Fibroblast of upper back skin (primary cell): ENCODE measurements at places on chromosomes 3 and 15.

DNA sequence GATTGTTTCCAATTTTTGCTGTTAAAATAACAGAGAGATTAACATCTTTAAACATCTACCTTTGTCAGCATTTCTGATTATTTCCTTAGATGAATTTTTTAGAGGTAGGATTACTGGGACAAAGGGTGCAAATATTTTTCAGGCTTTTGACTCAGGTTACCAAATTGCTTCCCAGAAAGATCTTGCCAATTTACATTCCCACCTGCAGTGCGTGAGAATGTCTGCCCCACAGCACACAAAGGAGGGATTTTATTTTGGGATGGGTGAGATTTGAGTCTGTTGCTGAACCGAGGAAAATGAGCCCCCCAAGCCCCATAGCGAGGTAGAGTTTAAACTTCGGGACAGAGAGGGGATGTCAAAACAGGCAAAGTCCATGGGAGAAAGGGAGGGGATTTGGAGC lies 25.9 kb upstream of the RNU6-1 start:
- no peak for DNase-seq

GRCh38 chr3:174777813-174778212 lies 81.3 kb upstream of the NAALADL2 start:
- no peak for DNase-seq

DNA sequence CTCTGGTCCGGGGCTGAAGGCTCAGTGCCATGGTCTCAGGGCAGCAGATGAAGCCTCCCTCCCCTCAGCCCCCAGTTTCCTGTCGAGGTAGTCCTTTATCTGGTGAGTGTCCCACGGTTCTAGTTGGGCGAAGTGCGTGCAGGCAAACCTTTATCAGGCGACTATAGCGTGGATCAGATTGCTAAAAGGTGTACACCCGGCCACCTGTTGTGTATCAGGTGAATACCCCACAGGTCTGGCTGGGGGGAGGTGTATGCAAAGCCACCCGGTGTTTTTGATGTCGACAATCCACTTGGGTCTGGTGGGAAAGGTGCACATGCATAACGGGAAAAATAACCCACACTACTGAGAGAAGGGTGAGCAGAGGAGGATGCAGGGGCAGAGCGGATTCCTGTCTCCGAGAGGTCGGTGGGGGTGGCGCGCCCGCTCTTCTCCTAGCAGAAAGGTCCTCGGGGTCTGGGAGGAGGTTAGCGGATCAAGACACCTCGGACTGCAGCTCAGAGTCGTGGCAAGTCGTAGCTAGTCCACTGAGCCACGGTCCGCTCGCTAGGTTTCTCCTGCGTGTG lies 507 bp downstream of the SLC12A6 start:
- DNase-seq, result no peak

GRCh38 chr3:191301017-191301416 lies 28.2 kb upstream of the CCDC50 start:
- DNase-seq, result no peak

DNA sequence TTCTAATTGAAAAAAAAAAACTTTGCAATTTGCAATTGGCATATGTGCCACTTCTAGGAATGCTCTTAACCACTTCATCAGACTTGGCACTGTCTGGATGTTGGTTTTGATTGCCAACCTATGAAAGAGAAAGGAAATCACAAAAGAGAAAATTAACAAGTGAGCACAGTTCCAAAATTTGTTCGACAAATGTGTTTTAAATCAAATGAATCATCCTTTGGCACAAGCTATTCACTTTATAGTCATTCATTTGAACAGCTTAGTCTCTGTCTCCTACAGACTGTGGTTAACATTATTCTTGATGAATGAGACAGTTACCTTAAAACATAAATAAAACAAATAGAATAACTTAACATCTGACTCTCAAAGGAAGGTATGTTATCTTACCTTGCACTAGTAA lies 265.0 kb downstream of the EPHA3 start:
- peak; percentile 91 for DNase-seq

GRCh38 chr3:58531956-58532355 lies 5.0 kb downstream of the ACOX2 start:
- no peak for DNase-seq

DNA sequence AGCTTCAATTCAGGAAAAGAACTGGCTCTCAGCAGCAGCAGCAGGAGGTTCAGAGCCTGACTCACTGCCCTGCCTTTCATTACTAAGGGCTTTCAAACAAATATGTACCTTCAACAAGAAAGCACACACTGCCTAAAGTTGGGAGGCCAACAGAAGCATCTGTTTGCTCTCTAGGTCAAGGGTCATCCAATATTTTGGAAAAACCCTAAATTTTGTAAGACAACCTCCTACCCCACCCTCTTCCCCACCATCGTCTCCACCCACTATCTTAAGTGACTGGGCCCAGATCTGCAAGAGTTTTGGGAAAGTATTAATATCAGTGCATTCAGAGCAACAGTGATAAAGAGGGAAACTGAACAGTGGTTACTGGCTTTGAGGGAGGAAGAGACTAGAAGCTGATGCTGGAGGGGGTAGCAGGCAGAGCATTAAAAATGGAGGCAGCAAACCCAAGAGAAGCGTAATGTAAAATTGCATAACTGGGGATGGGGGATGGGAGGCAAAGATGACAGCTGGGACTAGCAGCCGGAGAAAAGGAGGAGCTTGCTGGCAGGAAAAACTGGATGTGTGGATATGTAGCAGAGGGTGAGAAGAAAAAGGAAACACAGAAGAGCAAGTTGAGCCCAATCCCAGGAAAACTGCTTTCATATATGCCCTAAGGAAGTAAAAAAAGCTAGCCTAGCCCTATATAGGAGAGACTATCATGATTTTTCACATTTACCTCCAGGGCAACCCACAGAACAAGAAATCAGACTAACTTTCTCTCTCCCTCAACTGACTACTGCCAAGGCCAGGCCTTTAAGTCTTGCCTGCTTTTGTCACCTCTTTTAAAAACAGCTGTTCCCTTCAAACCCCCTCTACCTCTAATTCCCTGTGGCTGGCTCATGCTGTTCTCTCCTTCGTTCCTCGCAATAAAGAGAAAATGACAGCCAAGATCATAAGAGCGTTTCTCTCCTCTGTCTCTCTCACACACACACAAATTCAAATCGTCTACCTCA lies 31.4 kb downstream of the NPTN start:
- peak; percentile 74 for DNase-seq
